Activated CD4-positive, alpha-beta T cell treated with anti-CD3 and anti-CD28 coated beads, Interleukin-2, amount 50 U/mL, for 4 hours (primary cell): ENCODE measurements at places on chromosomes 6 and 20.

DNA sequence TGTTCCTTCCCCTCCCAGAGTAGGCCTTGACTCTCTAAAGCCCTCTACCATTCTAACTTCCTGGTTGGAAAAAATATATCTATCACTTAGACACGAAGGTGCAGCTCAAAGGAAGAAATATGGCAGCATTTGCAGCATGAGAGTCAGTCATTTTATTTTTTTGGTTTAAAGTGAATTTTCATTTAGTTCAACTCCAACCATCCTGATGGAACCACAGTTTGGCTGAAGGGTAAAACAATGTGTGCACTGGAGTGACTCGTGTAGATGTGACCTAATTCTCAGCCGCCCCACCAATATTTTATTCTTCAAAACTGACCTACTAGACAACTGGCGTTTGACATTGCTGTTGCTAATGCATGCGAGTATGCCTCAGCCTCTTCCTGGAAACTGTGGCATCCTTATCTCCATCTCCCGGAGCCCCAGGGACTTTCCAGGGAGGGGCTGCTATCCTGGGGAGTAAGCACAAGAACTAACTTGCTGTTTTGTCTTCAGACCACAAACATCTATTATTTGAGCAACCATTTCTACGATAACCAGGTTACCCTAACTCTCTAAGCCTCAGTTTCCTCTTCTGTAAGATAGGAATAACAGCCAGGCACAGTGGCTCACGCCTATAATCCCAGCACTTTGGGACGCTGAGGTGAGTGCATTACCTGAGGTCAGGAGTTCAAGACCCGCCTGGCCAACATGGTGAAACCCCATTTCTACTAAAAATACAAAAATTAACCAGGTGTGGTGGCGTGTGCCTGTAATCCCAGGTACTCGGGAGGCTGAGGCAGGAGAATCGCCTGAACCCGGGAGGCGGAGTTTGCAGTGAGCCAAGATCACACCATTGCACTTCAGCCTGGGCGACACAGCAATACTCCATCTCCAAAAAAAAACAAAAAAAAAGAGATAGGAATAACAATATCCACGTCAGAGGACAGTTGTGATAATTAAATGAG is 148.7 kb upstream of the JARID2 start:
- no peak for DNase-seq

DNA sequence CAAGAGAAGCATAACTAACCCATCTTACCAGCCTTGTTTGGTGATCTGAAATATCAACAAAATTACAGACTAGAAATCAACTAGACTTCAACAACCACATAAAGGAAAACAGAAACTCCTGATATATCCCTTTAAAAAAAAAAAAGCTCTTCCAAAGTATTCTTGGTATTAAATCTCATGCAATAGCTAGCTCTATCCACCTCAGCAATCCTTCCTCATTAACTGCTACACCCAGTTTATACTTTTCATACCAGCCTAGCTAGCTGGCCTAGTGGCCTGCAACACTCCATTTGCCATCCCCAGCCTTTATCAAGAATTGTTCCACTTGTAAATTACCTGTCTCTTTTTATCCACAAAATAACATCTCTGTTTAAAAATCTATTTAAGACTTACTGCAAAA is 69.0 kb downstream of the BACH2 start:
- DNase-seq: no peak

DNA sequence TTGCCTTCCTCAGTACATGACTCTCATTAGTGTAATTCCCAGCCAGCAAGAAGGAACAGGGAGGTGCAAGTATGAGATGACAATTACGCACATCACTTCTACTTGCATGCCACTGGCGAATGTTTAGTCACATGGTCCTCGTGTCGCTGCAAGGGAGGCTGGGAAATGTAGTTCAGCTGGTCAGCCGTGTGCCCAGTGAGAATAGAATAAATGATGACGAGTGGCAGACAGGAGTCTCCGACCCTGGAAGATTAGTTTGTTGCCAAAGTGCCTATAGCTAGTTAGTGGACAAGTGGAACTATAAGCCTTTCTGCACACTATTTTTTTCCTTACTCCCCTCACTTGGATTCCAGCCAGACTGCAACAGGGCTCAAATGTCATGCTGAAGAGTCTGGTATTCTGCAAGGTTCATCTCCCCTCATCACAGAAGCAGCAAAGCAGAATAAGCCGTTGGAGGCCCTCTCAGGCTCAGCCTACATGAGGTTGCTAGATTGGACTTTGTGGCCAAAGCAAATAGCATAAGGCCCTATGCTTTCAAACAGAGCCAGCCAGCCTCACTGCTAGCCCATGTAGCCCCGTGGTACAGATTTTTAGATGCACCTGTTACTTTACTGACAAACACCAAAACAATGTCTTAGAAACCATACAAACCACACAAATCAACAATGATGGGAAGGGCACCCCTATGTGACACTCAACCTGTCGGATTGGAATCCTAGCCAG is 9.7 kb downstream of the LINC00237 start:
- DNase-seq: no peak

- no peak for DNase-seq
These were observed 26.2 kb upstream of the PNPLA1 start for GRCh38 chr6:36243562-36244212.

- DNase-seq: no peak
These were observed 88.0 kb upstream of the ADGRF1 start for GRCh38 chr6:47130086-47130485.

- no peak for DNase-seq
These were observed 44.2 kb upstream of the FAM50B start for GRCh38 chr6:3804964-3805363.

- DNase-seq: no peak
These were observed 7.0 kb downstream of the PTPN1 start for GRCh38 chr20:50516935-50517816.

DNA sequence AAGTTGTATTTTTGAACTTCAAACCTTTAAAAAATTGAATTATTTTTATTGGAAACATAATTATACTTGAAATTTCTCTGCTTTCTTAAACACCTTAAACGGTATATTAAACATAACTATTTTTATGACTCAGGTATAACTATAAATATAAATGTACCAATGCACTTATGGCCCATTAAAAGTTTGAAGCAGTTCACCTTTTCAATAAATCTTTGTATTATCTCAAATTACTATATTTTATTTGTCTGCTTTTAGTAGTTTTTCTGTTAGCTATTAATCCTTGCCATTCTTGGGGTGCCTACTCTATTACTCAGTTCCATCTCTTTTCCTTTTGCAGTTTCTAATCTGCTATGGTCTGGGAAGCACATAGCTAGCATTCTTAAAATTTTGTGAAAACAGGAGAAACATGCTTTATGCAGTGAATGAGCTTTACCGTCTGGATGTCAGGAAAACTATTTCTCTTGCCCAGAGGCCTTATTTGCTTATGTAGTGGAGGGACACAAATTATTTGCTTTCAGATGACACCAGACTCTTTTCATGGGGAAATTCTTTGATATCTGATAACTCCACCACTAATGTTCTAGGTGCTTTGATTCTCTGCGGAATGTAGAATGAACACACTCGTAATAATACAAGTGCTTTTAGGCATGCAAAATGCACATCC is 378.9 kb upstream of the CITED2 start:
- DNase-seq: no peak

GRCh38 chr6:20167601-20168000 is 44.7 kb downstream of the MBOAT1 start:
- DNase-seq: no peak

DNA sequence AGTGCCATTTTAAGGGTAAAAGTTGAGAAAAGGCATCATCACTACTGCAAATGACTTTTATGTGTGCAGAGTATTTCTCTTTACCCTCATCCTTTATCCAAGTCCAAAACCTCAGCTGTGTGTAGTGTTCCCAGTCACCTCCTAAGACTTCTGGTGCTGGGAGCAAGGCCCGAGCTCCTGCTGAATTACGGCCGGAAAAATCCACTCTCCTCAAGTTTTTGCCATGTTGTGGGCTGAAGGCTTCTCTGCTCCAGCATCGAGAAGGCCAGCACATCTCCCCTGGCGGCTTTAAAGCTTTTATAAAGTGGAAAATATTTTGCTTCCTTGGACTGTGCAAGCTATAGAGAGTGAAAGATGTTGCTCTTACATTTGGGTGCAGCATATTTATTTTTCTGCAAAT is 153.2 kb upstream of the THBS2 start:
- no peak for DNase-seq

DNA sequence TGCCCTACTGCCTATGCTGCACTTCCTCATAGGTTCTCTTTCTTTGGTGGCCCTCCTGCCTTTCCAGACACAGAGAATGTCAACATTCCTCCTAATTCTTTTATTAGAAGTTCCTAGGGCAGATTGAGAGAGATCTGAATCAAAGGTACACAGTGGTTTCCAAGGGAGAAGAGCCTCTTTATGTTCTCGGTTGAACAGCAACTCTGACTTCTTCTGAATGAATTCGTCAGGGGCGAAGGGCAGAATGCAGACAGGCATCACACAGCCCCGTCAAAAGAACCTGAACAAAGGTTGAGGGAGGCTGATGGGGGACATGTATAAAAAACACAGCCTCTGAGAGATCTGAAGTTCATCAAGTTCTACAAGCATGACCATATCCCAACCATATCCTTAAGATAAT is 68.1 kb upstream of the DTNBP1 start:
- no peak for DNase-seq

- no peak for DNase-seq
These were observed 13.6 kb downstream of the ZNF337 start for GRCh38 chr20:25683050-25683449.

DNA sequence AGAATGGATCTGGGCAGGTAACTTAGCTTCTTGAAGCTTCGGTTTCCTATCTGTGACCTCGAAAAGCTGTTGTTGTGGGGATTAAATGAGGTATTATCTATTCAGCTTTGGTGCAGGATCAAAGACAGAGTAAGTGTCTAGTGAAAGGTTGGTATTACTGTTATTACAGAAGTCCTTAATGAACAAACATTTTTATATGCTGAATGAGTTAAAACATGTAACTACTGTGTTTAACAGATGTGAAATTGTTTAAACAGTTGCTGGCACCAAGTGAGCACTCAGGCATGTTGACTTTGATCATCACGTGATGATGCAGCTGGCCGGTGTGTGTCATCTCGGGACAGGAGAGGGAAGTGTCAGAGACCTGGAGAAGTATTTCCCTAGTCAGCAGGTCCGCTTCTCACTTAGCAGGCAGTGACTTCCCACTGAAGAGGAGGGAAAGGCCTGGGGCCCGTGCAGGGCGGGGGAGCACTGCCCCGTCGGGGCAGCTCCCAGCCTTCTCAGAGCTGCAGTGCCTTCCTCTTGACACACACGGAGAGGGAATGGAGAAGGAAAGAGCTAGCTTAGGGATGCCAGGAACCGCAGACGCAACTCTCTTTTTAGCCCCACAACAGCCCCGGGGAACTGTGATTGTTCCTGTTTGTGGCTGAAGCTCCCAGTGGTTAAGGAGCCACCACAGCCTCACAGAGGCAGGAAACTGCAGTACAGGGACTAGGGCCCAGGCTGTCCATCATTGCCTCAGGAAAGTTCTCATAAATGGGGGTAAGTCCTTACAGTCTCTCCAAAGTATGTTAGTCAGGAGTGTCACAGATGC is 18.0 kb downstream of the TUBB2A start:
- DNase-seq: no peak

- no peak for DNase-seq
These were observed 61.0 kb downstream of the RAB44 start for GRCh38 chr6:36758516-36759147.

DNA sequence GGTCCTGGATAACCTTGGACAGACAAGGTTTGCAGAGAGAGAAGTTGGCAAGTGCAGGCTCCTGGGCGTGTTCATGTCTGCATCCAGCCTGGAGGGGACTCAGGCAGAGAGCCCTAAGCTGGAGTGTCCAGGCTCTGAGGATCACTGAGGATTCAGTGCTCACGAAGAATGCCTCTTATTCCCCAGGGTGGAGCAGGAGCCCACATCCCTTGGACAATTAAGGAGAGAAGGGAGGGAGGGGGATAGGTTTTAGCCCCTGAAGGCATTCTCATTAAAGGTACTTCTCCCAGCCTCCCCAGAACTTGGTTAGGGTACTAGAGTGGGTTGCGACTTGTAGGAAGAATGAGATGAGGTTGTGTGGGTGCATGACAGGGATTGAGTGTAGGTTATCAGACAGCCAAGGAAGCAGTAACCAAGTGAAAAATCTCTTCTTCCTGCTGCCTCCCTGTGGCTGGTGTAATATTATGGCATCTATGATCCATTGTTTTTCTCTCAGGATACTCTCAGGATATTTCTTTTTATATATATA is 680 bp downstream of the HLA-DPB1 start:
- DNase-seq: no peak

DNA sequence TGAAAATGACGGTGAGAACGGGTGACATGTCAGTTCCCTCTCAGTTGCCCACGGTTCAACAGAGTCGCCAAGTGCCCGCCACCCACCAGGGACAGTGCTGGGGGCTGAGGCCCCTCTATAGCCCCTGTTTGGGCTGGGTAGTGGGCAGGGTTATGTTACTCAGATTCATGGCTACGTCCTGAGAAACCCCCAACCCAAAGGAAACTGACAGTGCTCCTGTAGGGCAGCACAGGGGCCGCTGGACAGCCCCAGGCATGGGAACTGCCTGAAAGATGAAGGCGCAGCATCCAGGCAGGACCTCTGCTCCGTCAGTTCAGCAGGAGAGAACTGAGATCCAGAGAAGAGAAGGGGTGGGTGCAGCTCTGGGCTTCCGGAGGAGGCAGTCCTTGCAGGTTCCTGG is 118.9 kb upstream of the PMEPA1 start:
- no peak for DNase-seq
